Cardiac septum (tissue), 1 donor: ENCODE measurements at places on chromosomes 2 and 18. TPM values are rescaled to one million over a fixed set of nuclear protein-coding genes. Genes with fewer than 3 reads are reported as not detected.

Gene NIFK
- 28.8 TPM for total RNA-seq

Gene MOGAT1
- 0.24 TPM for total RNA-seq

Gene ST6GAL2
- 0.38 TPM for total RNA-seq

Gene GTF2A1L
- 0.75 TPM for total RNA-seq

Gene CSRNP3
- total RNA-seq: 2.9 TPM

Gene C2orf78
- total RNA-seq: not detected

Gene ACMSD
- not detected for total RNA-seq

Gene DCDC2C
- total RNA-seq: not detected

Gene CEP192
- 28.5 TPM for total RNA-seq

Gene EFHD1
- total RNA-seq: 20.1 TPM

Gene ALPG
- total RNA-seq: not detected

Gene DNER
- total RNA-seq: 1.00 TPM

Gene MSH2
- 15.6 TPM for total RNA-seq

Gene SULT1C3
- not detected for total RNA-seq

Gene PSMA8
- total RNA-seq: not detected

Gene RNF125
- 1.5 TPM for total RNA-seq

Gene SULT1C2
- 0.97 TPM for total RNA-seq

Gene SPC25
- 0.24 TPM for total RNA-seq

Gene IL1RL2
- total RNA-seq: 0.35 TPM

Gene KLF7
- 34.4 TPM for total RNA-seq

Gene CFC1
- not detected for total RNA-seq

Gene ANKRD53
- total RNA-seq: 0.38 TPM

Gene CLEC4F
- total RNA-seq: 0.13 TPM

Gene ALPP
- total RNA-seq: not detected

Gene ALLC
- not detected for total RNA-seq

Gene TLX2
- not detected for total RNA-seq

Gene RPRM
- total RNA-seq: not detected

Gene SLC4A5
- total RNA-seq: 3.6 TPM

Gene G6PC2
- total RNA-seq: not detected

Gene GAREM2
- total RNA-seq: 1.1 TPM

Gene CRYBA2
- total RNA-seq: not detected

Gene DPYSL5
- 0.19 TPM for total RNA-seq

Gene TDRD15
- total RNA-seq: not detected

Gene LIMS2
- total RNA-seq: 207 TPM

Gene CIDEA
- total RNA-seq: 0.40 TPM

Gene CERKL
- 0.11 TPM for total RNA-seq

Gene NOTO
- total RNA-seq: not detected

Gene DRC1
- 0.13 TPM for total RNA-seq

Gene NGEF
- 0.24 TPM for total RNA-seq

Gene BZW1
- 99.3 TPM for total RNA-seq

Gene CD8B2
- not detected for total RNA-seq

Gene UGT1A5
- not detected for total RNA-seq

Gene AQP12A
- total RNA-seq: not detected

Gene RIT2
- total RNA-seq: not detected

Gene KCNG2
- total RNA-seq: 0.32 TPM

Gene SLC4A3
- 396 TPM for total RNA-seq

Gene TNFRSF11A
- 1.0 TPM for total RNA-seq

Gene GLS
- total RNA-seq: 80.2 TPM

Gene CCDC74A
- 1.1 TPM for total RNA-seq

Gene TMEM169
- total RNA-seq: 0.22 TPM
